ENCODE measurements at places on chromosomes 4 and X. TPM values are rescaled to one million over a fixed set of nuclear protein-coding genes. Genes with fewer than 3 reads are reported as not detected.

GRCh38 chr4:151540728-151541388 is 131.9 kb downstream of the FHIP1A start:
- no peaks in the 10 kb centered on the region for H3K4me1 ChIP-seq
- DNase-seq, result no peak
- no peaks in the 10 kb centered on the region for H3K36me3 ChIP-seq
- H3K27ac ChIP-seq, result no peak overlapping the region

OTOP1 gene
- total RNA-seq, result not detected

GRCh38 chrX:23736030-23736429 is 7.0 kb downstream of the ACOT9 start:
- H3K36me3 ChIP-seq, result no peaks in the 10 kb centered on the region
- H3K27ac ChIP-seq, result no peak overlapping the region
- H3K4me3 ChIP-seq, result no peak overlapping the region
- DNase-seq, result no peak
- no peaks in the 10 kb centered on the region for H3K4me1 ChIP-seq
- H3K27me3 ChIP-seq, result no peaks in the 10 kb centered on the region

- no peak overlapping the region for H3K4me3 ChIP-seq
- H3K27me3 ChIP-seq, result no peaks in the 10 kb centered on the region
- DNase-seq, result no peak
- H3K36me3 ChIP-seq, result no peaks in the 10 kb centered on the region
- peaks cover 15% of the 10 kb centered on the region for H3K4me1 ChIP-seq
- H3K27ac ChIP-seq, result no peak overlapping the region
Observed at GRCh38 chr4:6193399-6193798, 7.0 kb downstream of the JAKMIP1 start.

- H3K27me3 ChIP-seq, result no peaks in the 10 kb centered on the region
- no peaks in the 10 kb centered on the region for H3K36me3 ChIP-seq
- no peak for DNase-seq
- H3K27ac ChIP-seq, result no peak overlapping the region
- H3K4me1 ChIP-seq, result peaks cover 47% of the 10 kb centered on the region
Observed at GRCh38 chr4:87033902-87034301, 99.1 kb downstream of the AFF1 start.

CXCL5 gene
- not detected for total RNA-seq

DNA sequence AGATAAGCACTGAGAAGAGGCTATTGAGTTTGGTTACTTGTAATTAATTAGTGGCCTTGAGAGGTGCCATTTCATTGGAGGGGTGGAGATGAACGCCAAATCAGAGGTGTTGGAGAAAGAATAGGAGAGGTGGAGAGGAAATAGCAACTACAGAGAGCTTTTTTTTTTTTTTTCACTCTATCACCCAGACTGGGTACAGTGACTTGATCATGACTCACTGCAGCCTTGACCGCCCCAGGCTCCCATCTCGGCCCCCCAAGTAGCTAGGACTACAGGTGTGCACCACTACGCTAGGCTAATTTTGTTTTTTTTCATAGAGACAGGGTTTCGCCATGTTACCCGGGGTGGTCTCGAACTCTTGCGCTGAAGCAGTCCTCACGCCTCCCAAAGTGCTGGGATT is 5.2 kb downstream of the NHS start:
- DNase-seq, result no peak
- no peaks in the 10 kb centered on the region for H3K4me1 ChIP-seq
- no peaks in the 10 kb centered on the region for H3K27me3 ChIP-seq
- H3K27ac ChIP-seq, result no peak overlapping the region

Measured in CD8-positive, alpha-beta memory T cell (primary cell).